Adrenal gland (tissue), 19 donors: ENCODE measurements at places on chromosomes 13 and 19. TPM values are rescaled to one million over a fixed set of nuclear protein-coding genes. Genes with fewer than 3 reads are reported as not detected.

DNA sequence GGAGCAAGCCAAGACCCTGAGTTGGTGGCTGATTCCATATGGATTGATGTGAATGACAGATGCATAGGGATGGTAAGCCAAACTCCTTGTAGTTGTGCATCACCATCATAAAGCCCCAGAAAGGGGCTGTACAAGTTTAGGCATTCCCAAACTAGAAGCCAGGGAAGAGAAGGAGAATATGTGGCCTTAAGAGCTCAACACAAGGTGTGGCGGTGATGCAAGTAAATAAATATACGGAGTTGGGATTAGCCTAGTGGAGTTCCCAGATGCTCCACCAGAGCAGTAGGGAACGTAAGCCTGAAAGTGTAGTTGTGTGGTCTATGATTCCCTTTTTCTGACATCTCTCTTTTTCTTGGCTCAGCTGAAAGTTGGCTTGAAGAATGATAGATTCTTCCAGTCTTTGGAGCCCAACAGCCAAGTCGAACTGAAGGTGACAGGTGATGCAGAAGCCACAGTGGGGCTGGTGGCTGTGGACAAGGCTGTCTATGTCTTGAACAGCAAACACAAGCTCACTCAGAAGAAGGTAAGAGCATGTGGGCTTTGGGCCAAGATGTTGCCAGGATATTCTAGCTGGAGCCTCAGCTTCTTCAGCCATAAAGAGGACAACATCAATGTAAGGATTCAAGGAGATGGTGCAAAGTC lies 30.1 kb downstream of the RDH8 start:
- no peak overlapping the region for H3K4me3 ChIP-seq
- no peak overlapping the region for H3K27ac ChIP-seq
- H3K4me1 ChIP-seq, result no peaks in the 10 kb centered on the region
- no peaks in the 10 kb centered on the region for H3K36me3 ChIP-seq
- no peaks in the 10 kb centered on the region for H3K27me3 ChIP-seq
- DNase-seq, result no peak

DNA sequence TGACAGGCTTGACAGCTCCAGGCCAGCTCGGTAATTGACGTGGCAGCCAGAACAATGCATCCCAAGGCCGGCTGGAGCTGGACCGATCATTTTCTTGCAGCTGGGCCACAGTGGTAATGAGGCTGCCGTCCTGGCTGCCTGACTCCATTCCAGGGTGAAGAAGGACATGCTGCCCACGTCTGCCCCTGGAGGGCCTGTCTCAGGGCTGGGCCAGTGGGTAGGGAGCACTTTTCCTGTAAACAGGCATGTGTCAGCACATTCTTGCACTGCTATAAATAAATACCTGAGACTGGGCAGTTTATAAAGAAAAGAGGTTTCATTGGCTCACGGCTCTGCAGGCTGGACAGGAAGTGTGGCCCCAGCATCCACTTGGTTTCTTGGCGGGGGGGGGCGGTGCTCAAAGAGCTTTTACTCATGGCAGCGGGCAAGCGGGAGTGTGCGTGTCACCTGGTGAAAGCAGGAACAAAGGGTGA lies 38.1 kb upstream of the KCTD15 start:
- no peak for DNase-seq
- no peak overlapping the region for H3K4me3 ChIP-seq
- H3K27me3 ChIP-seq, result no peaks in the 10 kb centered on the region
- no peaks in the 10 kb centered on the region for H3K4me1 ChIP-seq

GRCh38 chr13:76823969-76824368 lies 62.2 kb downstream of the KCTD12 start:
- H3K27me3 ChIP-seq, result no peaks in the 10 kb centered on the region
- H3K36me3 ChIP-seq, result no peaks in the 10 kb centered on the region
- no peak overlapping the region for H3K27ac ChIP-seq
- no peaks in the 10 kb centered on the region for H3K4me1 ChIP-seq
- no peak for DNase-seq

GRCh38 chr13:50122455-50122854 lies 107.2 kb downstream of the KCNRG start:
- no peak for DNase-seq
- H3K4me3 ChIP-seq, result peak overlapping the region; percentile 96
- no peaks in the 10 kb centered on the region for H3K36me3 ChIP-seq
- no peaks in the 10 kb centered on the region for H3K27me3 ChIP-seq

- no peaks in the 10 kb centered on the region for H3K36me3 ChIP-seq
- no peak overlapping the region for H3K27ac ChIP-seq
- no peak for DNase-seq
Observed at GRCh38 chr13:19881641-19882040, 18.2 kb upstream of the ZMYM5 start.

DNA sequence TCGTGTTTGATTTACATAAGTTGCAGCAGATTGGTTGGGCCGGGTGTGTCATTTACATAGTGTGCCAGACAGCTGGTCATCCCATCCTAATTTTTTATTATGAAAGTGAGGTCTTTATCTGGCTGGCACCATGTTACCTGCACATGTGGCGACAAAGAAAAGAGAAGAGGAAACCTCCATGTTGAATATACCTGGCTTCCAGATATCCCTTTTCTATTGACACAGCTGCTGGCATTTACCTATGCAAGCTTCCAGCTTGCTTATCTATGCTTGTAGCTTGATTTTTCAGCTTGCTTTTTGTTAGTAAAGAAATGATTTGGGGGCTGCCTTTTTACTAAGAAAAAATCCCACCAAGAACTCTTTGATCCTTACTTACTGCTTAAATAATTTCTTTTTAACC lies 681.3 kb upstream of the SLITRK1 start:
- H3K27me3 ChIP-seq, result no peaks in the 10 kb centered on the region
- H3K36me3 ChIP-seq, result no peaks in the 10 kb centered on the region
- no peak overlapping the region for H3K4me3 ChIP-seq

DNA sequence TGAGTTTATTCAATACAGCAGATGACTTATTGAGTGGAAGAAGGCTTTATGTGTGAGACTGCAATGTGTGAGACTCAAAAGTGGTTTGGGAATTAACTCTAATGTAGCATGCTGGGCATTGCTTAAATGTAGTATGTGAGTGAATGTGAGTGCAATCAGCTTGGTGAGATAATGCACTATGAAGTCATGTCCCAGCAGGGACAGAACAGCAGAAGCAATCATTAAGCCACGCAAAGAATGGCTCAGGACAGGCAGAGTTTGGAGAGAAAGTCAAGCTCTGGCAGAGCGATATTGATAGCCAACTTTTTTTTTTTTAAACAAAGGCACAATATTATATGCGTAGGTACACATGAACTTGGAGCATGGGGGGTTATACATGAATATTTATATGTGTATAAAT lies 597.7 kb downstream of the GPC6 start:
- DNase-seq, result no peak
- H3K27me3 ChIP-seq, result no peaks in the 10 kb centered on the region
- no peaks in the 10 kb centered on the region for H3K36me3 ChIP-seq
- no peak overlapping the region for H3K27ac ChIP-seq
- H3K4me1 ChIP-seq, result no peaks in the 10 kb centered on the region

DNA sequence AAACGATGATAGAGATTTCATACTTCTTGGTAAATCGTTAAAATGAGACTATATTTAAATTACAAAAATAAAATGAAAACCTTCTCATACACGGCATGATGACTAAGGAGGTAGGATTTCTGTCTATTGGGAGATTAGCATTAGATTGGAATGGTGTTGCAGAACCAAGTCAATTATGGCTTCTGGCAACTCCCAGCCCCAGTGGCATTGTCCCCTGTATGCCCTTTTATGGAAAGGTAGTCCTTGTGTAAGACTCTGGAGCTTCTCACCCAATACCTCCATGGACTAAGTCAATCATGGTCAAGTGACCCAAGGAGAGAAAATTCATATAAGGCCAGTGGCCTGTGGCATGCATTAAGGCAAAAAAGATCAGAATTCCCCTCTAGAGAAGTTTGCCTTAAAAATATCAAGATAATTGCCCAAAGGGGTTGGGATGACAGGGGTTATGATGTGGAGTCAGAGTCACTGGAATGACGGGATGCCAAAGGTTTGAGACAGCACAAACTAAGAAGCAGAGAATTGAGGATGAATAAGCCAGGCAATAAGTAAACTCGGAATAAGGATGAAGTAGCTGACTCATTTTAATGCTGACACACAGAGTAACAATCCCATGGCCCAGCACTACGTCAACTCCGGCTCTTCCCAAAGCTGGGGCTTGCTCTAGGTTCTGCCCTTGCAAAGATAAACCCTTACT lies 57.8 kb upstream of the POSTN start:
- H3K4me3 ChIP-seq, result no peak overlapping the region
- H3K36me3 ChIP-seq, result no peaks in the 10 kb centered on the region
- no peaks in the 10 kb centered on the region for H3K27me3 ChIP-seq
- H3K27ac ChIP-seq, result no peak overlapping the region
- DNase-seq, result no peak
- no peaks in the 10 kb centered on the region for H3K4me1 ChIP-seq

GRCh38 chr13:25905611-25906010 lies 146.2 kb downstream of the SHISA2 start:
- H3K27me3 ChIP-seq, result no peaks in the 10 kb centered on the region
- H3K4me3 ChIP-seq, result no peak overlapping the region
- peak; percentile 19 for DNase-seq
- no peak overlapping the region for H3K27ac ChIP-seq
- H3K36me3 ChIP-seq, result no peaks in the 10 kb centered on the region

Gene PRSS57
- total RNA-seq, result not detected

Gene NALCN
- 1.5 TPM for total RNA-seq

Gene MBD3L3
- total RNA-seq, result not detected

Gene SERPINE3
- total RNA-seq, result not detected

Gene SIRT6
- total RNA-seq, result 21.9 TPM

Gene ERICH6B
- not detected for total RNA-seq

Gene CACNA1A
- total RNA-seq, result 0.52 TPM
